Ureter (tissue), 1 donor: ENCODE measurements at places on chromosomes 2 and 18.

GRCh38 chr18:58496231-58496630 lies 132.7 kb downstream of the ALPK2 start:
- no peak for DNase-seq

- DNase-seq = no peak
Measured at GRCh38 chr2:159859583-159859982, 61.6 kb upstream of the CD302 start.

GRCh38 chr2:171225302-171225980 lies 64.7 kb upstream of the TLK1 start:
- DNase-seq = no peak

DNA sequence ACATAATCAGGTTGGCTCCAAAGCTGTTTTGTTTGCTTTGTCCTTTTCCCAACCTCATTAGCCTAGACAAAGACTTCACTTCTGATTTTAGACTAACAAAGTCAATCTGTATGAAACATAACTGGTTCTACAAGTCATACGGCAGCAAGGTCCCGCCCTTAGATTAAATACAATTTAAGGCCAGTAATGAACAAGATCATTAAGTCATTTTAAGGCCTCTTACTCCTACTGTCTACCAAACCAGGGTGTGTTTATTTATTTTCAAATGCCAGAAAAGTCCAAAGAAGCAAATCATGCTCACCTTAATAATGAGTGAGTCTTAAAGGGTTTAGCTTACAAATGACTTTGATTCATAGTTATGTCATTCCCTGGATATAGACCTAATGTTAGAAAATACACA lies 148.4 kb upstream of the ACVR2A start:
- DNase-seq = no peak

DNA sequence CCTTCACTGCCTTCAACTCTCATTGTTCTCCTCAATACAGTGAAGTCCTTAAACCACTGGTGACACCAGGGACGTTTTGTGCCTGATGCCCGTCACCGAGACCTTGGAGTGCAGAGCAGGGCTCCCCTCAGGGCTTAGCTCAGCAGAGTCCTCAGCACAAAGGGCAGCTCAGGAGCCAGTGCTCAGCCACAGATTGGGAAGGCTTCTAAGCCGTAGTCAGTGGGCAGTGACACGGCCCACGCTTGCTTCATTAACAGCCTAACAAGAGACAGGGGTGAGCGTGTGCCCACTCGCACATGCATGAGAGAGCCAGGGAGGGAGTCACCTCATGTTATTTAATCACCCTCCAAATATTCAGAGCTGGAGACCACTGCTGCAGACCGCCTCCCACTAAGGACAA lies 137.5 kb downstream of the SH3RF3 start:
- DNase-seq = no peak

- no peak for DNase-seq
Measured at GRCh38 chr2:191515551-191515950, 162.4 kb upstream of the NABP1 start.

DNA sequence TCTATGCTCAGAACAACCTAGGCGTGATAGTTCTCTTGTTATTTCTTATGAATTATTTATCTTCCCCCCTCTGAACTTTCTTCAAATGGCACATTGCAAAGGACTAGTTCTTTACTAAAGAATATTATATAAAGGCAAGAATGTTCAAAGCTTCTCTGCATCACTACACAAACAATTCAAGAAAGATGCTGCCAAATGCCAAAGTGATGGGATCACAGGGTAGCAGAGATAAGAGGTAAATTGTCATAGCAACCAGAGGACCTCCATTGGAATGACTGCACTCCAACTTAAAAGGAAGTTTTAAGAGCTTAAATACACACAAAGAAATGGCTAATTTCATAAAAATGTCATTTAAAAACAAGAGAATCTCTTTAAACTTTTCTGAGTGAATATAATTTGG lies 72.8 kb downstream of the AQP4 start:
- DNase-seq = no peak

DNA sequence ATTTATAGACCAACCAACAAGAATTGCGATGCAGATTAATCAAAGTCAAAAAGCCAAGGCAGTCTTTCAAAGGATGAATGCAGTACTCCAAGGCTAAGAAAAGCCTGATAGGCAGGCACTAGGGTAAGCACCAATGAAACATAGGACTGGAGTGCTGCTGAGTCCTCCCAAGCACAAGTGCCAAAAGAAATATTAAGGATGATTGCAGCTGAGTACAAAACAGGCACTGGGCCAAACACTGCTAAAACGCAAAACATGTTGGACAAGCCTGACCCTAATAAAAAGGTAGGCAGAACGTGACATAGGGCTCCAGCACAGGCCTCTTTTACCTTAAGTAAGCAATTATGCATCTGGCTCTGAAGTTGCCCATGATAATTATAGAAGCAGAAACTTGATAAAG lies 160.1 kb upstream of the LRP1B start:
- DNase-seq = no peak

DNA sequence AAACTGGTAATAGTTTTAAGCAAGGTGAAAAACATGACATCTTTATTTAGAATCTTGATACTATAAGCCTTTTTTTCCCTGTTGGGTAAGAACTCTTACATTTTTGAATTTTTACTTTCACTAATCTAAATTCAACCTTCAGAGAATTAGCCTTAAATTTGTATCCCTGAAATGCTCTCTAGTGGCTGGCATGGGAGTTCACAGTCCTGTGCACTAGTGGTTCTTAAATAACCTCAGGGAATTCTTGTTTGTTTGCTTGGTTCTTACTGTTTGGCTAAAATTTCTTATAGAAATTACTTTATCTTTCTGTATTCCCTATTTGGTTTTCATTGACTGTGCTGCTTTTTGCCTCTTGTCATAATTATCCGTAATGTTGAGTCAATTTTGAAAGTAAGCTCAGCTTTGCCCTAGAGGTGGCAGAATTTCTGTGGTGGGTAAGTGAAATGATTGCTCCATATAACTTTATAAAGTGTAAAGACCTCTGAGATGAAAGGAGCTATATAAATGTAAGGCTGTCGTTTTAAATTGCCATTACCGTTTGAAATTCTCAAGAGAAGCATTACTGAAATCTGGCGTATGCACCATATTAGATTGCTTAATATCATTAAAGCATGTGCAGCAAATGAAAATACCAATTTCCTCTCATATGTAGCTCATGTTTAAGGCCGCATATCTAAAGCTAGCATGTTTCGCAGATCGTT lies 391.3 kb upstream of the FIGN start:
- DNase-seq = no peak
